ENCODE measurements at places on chromosomes 4 and X.
A peak's percentile ranks its signal among the peaks of the same experiment; 100 is the strongest.

DNA sequence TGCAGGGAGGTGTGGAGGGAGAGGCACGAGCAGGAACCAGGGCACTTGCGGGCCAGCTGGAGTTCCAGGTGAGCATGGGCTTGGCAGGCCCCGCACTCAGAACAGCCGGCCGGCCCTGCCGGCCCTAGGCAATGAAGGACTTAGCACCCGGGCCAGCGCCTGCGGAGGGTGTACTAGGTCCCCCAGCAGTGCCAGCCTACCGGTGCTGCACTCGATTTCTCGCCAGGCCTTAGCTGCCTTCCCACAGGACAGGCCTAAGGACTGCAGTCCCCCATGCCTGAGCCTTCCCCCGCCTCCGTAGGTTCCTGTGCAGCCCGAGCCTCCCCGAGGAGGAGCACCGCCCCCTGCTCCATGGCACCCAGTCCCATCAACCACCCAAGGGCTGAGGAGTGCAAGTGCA is 18.0 kb upstream of the NFKB1 start:
- DNase-seq: no peak

DNA sequence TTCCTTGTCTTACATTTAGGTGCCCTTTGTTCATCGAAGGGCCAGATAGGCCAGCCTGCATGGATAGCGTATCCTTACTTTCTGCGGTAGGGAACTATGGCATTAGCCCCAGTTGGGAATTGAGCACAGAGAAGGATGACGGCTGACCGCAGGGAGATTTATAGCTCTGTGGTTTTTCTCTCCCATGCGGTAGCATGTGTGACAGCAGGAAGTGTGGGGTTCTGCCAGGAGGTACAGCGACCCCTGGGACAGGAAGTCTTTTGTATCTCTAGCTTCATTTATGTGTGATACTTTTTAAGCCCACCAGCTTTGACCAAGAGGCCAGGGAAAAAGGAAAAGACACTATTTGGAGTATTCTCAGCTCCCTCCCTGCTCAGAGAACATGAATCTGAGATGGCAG is 33.1 kb downstream of the GAB3 start:
- DNase-seq: no peak

- no peak for DNase-seq
Measured at GRCh38 chr4:71446479-71447081, 107.8 kb downstream of the SLC4A4 start.

DNA sequence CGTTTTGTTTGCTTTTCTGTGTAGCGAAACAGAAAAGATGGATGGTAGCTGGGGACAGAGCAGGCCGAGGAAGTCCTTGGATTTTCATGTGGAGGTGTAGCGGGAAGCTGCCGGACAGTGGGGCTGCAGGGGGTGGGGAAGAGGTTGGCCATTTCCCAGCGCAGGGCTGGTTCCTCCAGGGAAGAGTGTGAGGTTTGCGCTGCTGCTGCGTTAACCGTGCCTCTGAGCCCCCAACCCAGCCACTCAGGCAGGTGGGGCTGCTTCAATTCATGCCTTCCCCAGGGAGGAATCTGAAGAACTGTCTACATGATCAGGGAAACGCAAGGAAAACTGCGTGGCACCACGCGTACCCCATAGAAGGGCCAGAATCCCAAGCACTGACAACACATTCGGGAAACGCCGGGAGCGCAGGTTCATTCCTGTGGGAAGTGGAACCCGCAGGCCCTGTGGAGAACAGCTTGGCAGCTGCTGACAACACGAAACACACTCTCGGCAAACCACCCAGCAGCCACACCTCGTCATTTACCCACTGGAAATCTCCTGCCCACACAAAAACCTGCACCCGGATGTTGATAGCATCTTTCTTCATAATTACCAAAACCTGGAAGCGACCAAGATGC is 57.7 kb downstream of the PCGF3 start:
- no peak for DNase-seq

GRCh38 chr4:82645936-82646565 is 84.3 kb upstream of the TMEM150C start:
- DNase-seq: no peak

DNA sequence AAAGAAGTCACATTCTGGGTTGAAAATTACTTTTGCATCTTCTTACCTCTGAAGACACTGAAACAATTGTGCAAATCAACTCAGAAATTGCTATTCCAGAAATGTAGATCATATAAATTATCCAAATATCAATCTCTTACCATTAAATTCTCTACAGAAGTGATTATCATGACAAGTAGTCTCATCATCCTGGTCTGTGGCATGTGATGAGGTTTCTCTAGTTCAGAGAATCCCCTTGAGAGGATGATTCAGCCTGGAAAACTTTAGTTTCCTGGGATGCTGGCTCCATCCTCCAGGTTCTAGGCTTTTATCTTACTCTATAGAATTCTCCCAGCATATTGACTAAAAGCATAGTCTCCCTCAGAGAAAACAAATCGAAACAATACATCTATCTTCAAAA is 76.2 kb upstream of the S100G start:
- DNase-seq: no peak

GRCh38 chrX:123186801-123187200 is 2.7 kb downstream of the GRIA3 start:
- no peak for DNase-seq

GRCh38 chr4:59712470-59712869 is 1487.7 kb upstream of the ADGRL3 start:
- no peak for DNase-seq

DNA sequence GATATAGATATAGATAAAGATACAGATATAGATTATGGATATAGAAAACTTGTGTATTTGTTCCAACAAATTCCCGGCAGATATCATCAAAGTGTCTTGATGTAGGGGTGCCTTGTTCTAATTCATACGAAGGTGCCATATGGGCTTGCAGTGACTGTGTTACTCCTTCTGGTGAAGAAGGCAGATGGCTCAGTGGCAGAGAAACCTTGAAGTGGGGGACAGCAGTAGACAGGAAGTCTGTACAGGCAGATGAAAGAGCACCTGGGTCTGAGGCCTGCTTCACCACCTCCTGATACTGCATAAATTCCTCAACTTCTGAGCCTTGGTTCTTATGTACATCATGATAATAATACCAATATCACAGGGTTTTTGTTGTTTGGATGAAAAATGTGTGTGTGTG is 179.5 kb upstream of the GATB start:
- DNase-seq: no peak

GRCh38 chr4:151315212-151315886 is 10.1 kb downstream of the SH3D19 start:
- DNase-seq: no peak

- no peak for DNase-seq
Measured at GRCh38 chr4:129014566-129015509, 78.5 kb downstream of the SCLT1 start.

- no peak for DNase-seq
Measured at GRCh38 chr4:163556650-163557391, 62.3 kb downstream of the TMA16 start.

GRCh38 chrX:6708041-6708440 is 173.1 kb upstream of the VCX3A start:
- DNase-seq: no peak

DNA sequence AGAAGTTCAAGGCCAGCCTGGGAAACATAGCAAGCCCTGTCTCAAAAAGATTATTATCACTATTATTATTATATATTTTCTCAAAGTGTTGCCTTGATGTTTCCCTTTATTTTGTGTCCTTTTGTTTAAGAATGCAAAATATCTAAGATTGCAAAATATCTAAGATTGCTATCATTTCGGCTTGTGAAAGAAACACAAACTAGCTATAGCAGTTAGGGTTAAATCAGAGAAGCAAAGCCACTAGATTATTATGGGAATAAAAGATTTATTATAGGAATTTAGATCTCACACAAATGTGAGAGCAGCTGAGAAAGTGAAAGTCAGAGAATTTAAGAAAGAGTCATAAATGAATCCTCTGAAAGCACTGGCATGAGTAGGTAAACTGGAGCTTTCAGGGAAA is 18.0 kb upstream of the TMEM184C start:
- DNase-seq: no peak

DNA sequence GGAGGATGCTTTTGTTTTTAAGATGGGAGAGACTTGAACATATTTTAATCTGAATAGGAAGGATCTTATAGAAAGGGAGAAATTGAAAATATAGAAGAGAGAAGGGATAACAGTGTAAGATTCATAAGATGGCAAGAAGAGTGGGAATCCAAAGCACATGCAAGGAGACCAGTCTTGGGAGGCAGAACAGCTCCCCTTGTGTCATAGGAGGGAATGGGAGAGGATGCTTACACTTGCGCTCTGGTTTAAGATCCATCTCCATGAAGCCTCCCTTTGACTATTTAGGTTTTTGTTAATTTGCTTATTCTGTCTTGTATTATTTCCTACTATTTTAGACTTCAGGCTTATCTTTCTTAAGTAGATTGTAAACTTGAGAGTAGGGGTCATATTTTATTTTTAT is 42.7 kb downstream of the KIF4A start:
- DNase-seq: no peak

GRCh38 chr4:151021637-151022334 is 6.7 kb upstream of the LRBA start:
- DNase-seq: no peak

DNA sequence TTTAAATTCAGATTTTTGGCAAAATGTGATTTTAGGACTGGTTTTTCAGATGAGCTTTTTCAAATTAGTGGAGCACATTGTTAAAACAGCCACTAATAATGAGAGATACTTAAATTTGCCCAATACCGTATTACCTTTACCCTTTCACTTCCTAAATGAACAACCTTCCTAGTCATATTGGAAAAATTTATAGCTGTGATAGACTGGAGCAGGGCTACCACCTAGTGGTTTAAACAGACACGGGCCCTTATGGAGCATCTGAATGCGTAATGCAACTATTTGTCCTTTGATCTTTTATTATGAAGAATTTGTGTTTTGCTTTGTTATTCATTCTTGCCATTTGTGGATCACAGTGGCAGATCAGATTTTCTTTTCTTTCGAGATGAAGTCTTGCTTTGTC is 72.7 kb downstream of the KDM6A start:
- no peak for DNase-seq

DNA sequence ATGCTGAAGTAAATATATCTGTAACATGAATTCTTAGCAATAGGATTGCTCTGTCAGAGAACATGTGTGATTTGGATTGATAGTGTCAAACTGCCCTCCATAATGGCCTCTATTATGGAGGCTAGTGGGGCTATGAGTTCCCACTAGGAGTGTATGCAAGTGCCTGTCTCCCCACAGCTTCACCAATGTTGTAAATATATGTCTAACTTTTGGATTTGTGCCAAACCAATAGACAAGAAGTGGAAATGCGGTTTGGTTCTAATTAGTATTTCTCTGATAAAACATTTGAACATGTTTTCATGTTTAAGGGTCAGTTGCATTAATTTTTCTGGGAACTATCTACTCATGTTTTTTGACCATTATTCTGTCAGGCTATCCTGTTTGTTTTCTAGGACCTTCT is 28.1 kb downstream of the GPAT3 start:
- no peak for DNase-seq

- DNase-seq: no peak
Measured at GRCh38 chrX:153819384-153820040, 10.8 kb downstream of the PDZD4 start.

- DNase-seq: no peak
Measured at GRCh38 chrX:38732866-38733265, 68.4 kb upstream of the MID1IP1 start.

- DNase-seq: no peak
Measured at GRCh38 chr4:184283659-184284335, 66.1 kb upstream of the ENPP6 start.

DNA sequence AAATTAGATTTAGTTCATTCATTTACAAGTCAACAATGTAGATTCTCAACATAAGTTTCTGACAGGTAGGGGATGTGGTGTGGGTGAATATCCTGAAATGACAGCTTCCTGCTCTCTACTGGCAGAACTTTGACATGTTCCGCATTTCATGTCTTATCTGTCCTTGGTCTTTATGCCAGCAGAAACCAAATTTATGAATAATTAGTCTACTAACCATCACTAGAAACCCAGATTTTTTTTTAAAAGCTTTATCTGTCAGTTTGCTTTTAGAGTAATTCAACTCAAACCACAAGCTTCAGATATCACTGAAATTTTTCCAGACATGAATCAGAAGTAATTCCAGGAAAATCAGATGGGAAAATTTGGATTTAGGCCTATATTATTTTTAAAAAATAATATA is 17.9 kb downstream of the COQ2 start:
- no peak for DNase-seq

- no peak for DNase-seq
Measured at GRCh38 chr4:14888790-14889572, 113.3 kb upstream of the CPEB2 start.

- DNase-seq: no peak
Measured at GRCh38 chrX:130594453-130594916, 192.7 kb downstream of the RBMX2 start.

- DNase-seq: peak; percentile 82
Measured at GRCh38 chrX:102651242-102652011, at the start of gene GPRASP1. Gene GPRASP1, plus strand, starts transcription at chrX:102651483. Its CDS starts 2,431 bp downstream, at chrX:102653914.

DNA sequence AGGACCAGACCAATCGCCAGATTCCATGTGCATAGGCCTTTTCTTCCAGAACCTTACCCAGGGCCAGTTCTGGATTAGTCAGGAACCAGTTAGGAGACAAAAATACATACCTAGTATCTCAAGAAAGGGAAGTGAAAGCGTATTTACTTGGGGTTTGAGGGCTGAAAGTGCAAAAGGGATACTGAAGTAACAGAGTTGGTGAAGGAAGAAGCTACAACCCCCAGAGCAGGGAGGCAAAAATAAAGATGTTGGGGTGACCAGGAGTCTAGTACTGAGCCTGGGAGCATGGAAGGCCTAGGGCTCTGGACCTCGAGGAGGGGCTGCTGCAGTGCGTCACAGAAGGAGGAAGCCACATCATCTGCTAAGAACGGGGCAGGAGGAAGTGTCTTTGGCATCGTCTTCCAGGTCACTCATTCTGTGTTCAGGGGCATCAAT is 38.3 kb downstream of the TKTL1 start:
- DNase-seq: no peak

- no peak for DNase-seq
Measured at GRCh38 chr4:59938166-59938565, 1262.0 kb upstream of the ADGRL3 start.

DNA sequence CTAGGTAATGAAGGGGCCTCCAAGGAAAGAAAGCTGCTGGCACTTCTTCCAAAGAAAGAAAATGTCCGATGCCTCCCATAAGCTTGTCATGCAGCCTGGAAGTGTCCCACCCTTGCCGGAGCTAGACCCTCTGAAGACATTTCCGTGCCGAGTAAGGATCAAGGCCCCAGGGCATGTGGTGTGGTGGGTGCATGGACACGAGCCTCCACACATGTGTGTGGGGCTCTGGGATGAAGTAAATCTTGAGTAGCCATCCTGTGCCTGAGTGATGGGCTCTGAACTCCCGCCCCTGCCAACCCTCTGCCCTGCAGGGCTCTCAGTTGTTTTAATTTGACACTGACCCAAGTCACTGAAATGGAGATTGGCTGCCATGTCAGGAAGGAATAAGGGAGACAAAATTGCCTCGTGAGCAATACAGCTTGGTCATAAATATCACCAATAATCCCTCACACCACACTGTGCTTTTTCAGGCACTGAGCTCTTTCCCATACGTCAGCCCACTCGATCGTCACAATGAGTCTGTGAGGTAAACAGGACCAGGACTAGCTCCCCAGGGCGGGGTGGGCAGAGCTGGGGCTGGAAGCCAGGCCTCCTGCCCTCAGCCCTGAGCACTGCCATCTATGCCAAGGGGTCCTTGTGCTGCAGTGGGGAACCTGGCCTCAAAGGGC is 24.6 kb downstream of the CNGA2 start:
- no peak for DNase-seq

- DNase-seq: no peak
Measured at GRCh38 chr4:163622379-163623035, 128.0 kb downstream of the TMA16 start.
